ENCODE measurements at places on chromosomes 5 and 9.

GRCh38 chr5:122319897-122320296 is 7.9 kb downstream of the SNCAIP start:
- no peak for DNase-seq

- DNase-seq: no peak
Observed at GRCh38 chr5:57486027-57486602, 3.5 kb upstream of the ACTBL2 start.

DNA sequence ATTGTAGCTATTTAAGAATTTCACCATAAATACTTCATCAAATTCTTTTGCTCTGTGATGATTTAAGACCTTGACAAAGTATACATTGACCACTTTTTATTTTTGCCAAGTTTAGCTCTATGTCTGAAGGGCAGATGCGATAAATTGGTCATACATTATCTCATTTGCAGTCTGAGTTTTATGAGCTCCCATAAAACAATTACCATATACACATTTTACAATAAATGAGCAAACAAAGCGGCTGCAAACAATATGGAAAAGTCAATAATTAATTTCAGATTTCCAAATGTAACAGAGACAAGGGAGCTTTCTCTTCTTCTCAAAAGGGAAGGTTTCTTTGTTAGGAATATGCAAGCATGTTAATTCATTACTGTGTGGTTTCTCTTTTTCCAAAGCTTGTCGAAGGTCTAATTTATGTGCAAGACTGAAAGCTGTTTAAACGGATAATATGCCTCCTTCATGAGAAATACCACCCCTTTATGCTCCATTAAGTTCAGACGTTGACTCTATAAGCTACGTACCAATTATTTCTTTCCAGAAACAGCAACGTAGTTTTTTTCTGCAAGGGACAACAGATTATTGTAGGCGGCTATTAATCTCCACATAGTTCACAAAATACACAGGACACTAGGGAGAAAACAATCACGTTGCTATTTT is 7.0 kb upstream of the IZUMO3 start:
- no peak for DNase-seq

- no peak for DNase-seq
Observed at GRCh38 chr5:166412191-166412590, 1879.3 kb upstream of the WWC1 start.

DNA sequence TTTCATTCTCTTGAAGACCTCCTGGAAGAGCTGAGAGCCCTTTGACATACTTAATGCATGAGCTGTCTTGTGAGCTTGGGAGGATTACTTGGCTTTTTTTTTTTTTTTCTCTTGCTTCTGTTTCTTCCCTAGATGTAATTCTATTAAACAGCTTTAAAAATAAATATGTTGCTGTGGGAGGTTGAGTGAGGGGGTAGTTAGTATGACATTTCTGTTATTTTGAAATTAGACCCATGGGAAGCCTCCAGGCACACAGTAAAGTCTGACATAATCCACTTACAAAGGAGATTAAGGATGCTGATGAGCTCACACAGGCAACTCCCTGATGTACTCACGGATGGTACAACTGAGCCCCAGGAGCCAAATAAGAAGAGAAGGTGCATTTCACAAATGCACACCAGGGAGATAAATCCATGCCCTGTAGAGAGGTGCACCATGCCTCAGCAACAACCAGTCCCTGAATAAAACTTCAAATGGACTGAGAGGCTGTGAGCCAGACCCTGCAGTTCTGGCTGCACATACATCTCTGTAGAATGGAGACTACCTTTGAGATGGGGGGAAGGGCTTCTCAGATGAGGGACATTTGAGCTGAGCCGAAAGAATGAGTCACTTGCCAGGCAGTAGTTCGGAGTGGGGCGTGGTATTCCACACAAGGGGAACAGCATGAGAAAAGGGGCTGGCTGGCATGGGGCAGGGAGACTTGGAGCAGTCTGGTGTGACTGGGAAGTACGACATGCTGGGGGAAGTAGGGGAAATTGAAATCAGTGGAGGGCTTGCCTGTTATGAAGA is 68.7 kb downstream of the ACTL7B start:
- DNase-seq: peak; percentile 8

- peak; percentile 8 for DNase-seq
Observed at GRCh38 chr5:136424835-136425584, 59.7 kb upstream of the TRPC7 start.

DNA sequence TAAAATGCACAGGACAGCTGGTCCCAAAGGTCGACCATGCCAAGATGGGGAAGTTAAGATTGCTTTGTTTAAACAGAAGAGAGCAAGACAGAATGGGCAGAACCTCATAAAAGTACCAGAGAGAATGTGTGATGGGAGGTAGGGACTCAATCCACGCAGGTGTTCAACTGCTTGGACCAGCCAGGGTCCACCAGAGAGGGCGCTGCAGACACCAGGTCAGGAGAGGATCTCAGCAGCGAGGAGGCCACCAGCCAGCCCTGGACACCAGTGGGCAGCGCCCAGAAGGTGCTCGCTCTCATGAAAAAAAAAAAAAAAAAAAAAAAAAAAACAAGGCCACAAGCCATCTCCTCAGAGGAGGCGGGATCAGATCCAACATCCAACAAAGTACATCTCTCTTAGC is 81.8 kb downstream of the SHC3 start:
- DNase-seq: no peak

- DNase-seq: peak; percentile 5
Observed at GRCh38 chr9:32344551-32345182, 39.8 kb upstream of the ACO1 start.

DNA sequence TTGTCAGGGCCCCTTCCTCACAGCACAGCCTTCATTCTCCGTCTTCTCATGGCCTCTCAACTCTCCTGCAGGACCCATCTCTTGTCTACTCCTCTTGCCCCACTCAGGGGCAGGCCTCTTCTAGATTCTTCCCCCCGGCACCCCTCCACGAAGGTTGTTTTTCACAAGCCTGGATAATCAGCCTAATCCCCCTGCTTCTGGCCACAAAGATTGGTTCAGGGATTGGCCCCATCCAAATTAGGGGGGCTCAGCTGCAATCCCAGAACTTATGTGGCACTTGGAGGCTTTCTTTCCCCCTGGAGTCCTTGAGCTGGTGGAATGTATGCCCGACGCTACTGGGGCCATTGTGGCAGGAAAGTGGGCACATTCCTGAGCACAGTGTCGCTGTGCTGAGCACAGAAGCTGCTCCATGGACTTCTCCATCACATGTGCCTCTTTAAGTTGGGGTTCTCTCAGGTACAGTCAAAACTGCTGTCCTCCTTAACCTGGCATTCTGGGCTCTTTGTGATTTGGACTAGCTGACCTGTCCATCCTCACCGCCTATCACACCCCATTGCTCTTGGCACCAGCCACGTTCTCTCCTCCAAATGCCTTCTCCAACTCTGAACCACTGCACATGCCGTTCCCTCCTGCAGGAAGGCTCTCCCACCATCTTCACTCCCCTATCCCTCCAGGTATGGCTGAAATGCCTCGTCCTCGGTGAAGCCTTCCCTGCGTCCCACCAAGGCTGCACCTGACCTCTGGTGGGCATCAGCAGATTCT is 66.8 kb upstream of the RNF130 start:
- no peak for DNase-seq

- no peak for DNase-seq
Observed at GRCh38 chr5:143037071-143037470, 266.9 kb downstream of the ARHGAP26 start.

DNA sequence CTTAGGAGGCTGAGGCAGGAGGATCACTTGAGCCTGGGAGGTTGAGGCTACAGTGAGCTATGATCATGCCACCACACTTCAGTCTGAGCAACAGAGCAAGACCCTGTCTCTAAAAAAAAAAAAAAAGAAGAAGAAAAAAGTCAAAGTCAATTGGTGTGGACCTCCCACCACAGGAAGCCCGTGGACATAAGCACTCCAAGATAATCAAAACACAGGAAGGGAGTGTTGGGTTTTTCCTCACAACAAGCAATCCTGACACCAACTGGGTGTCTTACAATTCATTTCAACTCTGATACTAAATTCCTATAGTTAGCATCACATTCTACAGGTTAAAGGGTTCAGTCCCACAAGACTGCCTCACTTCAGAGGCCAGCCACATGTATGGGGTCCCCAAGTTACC is 70.7 kb downstream of the PDE6A start:
- no peak for DNase-seq

DNA sequence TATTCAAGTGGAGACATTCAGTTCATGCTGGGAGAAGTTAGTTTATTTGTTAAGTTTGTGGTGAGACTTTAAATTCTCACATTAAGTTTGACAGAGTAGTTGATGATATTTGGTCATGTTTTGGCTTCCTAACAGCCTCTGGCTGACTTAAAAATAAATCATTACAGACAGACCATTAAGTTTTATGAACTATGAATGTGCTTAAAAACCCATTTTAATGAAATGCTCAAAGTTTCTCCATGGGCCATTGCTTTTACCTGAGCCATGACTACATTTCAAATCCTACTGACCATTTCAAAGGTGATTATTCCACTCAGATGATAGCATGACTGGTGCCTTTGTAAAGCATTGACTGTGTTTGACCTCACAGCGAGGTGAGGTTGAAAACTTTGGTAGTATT is 192.7 kb downstream of the LRRC70 start:
- DNase-seq: no peak

DNA sequence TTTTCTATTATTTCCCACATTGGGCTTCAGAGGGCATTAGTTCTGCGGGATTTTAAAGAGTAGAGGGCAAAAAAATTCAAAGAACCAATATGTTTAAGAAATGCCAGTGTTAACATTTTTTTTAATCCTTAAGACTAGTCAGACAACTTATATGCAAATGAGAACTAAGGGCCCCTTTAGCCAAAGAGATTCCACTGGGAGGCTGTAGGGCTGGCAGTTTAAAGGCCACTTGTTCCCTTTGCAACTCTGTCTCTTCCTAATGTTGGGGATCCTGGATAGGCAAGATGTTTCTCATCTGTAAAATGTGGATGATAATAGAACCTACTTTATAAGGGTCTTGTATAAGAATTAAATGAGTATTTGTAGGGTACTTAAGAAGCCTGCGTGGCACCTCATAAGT is 1395.9 kb downstream of the PTPRD start:
- no peak for DNase-seq

DNA sequence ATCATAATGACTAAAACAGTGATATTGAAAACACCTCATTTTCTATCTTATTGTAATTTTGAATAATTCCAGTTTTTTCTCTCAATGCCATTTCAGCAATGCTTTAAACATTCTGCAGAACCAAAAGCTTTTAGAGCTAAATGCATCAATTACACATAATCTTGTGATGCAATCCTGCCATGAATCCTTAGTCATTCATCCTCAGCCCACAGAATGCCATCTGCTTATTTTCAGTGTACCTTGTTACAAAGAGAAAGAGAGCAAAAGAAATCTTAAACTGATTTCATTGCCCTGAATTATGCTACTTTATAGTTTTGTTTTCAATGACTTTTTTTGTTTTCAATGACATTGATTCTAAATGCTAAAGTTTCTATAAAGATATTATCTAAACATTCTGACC is 1234.8 kb upstream of the C9orf72 start:
- peak; percentile 38 for DNase-seq

GRCh38 chr5:165457859-165458481 is 1952.6 kb downstream of the MAT2B start:
- peak; percentile 72 for DNase-seq

GRCh38 chr9:35102465-35102768 is 514 bp downstream of the STOML2 start:
- no peak for DNase-seq

DNA sequence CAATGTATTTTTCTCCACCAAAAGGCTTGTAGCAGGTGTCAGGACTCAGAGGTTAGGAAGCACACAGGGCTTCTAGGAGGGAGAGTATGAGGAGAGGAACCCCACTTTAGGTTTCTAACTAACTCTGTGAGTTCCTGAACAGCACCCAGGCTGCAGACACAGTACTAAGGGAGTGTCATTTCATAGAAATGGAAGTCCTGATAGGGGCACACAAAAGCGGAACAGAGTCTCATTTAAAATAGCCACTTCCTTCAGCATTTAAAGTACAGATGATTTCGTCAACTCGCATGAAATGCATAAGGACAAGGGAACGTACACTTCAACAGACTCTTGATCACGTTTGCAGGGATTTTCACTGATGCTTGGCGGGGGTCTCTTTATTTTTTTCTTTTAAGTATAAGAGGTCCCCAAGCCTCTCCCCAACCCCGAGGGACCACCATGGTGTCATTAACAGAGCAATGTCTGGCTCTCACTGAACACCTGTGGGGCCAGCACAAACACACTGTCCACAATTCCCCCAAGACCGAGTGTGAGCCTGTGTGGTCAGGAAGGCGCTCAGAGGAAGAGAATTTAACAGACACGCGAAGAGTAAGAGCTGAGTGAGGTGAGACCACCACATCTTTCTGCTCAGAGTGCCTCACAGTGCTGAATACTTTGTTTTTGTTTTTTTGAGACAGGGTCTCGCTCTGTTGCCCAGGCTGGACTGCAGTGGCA is 82.3 kb downstream of the SECISBP2 start:
- no peak for DNase-seq

DNA sequence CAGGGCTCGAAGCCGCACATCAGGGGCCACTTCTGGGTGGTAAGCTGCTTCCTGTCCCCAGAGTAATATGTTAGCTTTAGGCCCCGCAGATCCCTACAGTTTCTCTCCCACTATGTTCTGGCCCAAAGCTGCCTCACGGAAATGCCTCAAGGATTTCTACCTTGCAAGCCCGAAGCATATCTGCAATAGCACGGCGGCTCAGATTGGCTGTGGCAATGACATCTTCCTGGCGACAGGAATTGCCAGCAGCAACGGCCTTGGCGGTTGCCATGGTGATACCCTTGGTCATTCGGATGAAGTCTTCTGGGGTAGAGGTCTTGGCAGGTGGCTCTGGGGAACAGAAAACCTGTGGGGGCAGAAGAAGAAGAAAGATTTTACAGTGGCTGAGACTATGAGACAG is 10.3 kb upstream of the TPM2 start:
- DNase-seq: no peak

DNA sequence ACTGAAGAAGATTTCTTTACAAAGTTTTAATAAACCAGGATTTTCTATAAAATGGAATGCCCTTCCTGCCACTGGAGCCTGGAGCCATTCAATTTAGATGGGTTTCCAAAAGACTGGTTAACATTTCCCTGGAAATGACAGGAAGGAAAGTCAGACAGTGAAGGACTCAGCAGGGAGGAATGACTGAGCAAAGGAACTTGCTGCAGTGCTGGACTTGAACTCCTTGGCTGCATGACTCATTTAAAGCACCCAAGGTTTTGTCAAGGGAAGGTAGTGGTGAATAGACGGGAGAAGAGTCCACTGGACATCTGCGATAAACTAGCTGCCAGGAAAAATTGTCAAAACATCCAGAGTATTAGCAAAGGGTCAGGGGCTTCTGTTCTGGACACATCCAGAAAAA is 163.8 kb upstream of the SLC28A3 start:
- no peak for DNase-seq

DNA sequence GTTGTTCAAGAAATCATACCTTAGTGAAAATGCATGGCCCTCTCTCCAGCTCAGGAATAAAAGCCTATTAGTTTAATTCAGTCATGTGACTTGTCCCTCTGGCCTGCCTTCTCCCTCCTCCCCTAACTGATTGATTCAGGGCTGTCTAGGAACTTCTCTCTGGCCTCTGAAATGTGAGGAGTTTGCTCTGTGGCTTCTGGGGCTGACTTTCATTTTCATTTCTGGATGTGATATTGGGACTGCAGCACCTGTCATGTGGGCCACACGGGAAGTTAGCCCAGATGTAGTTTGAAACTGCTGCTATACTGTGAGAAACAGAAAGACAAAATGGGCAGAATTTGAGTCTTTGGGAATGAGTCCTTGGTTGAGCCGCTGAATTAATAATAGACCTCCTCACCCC is 44.8 kb downstream of the PARP8 start:
- DNase-seq: peak; percentile 47

GRCh38 chr9:122367774-122368460 is 2.9 kb upstream of the PTGS1 start:
- DNase-seq: no peak
